ENCODE measurements at places on chromosomes 7 and 10. TPM values are rescaled to one million over a fixed set of nuclear protein-coding genes. Genes with fewer than 3 reads are reported as not detected.

Gene MRPS33
- 24.0 TPM for total RNA-seq

Gene FAM20C
- total RNA-seq = 64.1 TPM

DNA sequence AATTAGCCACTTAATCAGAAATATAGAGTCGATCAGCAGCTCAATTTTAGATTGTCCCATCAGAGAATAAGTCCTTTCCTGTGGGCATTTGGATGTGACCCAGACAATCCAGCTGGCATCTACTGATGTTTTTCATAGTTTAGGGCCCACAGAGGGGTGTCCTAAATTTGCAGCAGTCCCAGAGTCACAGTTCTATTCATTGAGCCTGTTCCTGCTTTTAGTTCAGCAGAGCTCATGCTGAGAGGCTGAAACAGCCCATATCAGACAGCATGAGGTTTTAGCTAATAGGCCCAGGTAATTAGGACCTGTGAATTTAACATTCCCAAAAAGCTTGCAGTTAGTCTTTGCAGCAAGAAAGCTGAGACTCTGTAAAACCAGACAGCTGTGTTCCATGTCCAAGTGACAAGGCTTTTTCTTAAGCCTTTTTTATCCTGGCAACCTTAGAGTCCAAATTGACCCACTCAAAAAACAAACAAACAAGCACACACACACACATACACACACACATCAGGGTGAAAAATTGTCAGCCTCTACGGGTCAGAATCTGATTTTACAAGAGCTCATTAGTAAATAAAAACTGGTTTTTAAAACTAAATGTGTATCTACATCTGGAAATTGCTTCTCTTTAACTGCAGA is 33.7 kb downstream of the ANKIB1 start:
- H3K36me3 ChIP-seq = no peaks in the 10 kb centered on the region
- H3K27ac ChIP-seq = no peak overlapping the region

- no peaks in the 10 kb centered on the region for H3K4me1 ChIP-seq
- no peak for DNase-seq
- H3K36me3 ChIP-seq = no peaks in the 10 kb centered on the region
- no peak overlapping the region for H3K27ac ChIP-seq
- H3K4me3 ChIP-seq = no peak overlapping the region
Measured at GRCh38 chr10:53579773-53580172, 807.2 kb upstream of the MBL2 start.

GRCh38 chr7:15209429-15209828 is 306.9 kb upstream of the DGKB start:
- H3K27ac ChIP-seq = no peak overlapping the region
- no peak overlapping the region for H3K4me3 ChIP-seq
- no peaks in the 10 kb centered on the region for H3K4me1 ChIP-seq
- no peaks in the 10 kb centered on the region for H3K36me3 ChIP-seq
- no peak for DNase-seq
- no peaks in the 10 kb centered on the region for H3K27me3 ChIP-seq

GRCh38 chr7:77655836-77656455 is 40.3 kb upstream of the RSBN1L start:
- no peak overlapping the region for H3K4me3 ChIP-seq
- no peak for DNase-seq
- no peaks in the 10 kb centered on the region for H3K27me3 ChIP-seq
- H3K27ac ChIP-seq = no peak overlapping the region
- no peaks in the 10 kb centered on the region for H3K4me1 ChIP-seq

Measured in GM23248 (cell line).